ENCODE measurements at places on chromosomes 3 and 15.

DNA sequence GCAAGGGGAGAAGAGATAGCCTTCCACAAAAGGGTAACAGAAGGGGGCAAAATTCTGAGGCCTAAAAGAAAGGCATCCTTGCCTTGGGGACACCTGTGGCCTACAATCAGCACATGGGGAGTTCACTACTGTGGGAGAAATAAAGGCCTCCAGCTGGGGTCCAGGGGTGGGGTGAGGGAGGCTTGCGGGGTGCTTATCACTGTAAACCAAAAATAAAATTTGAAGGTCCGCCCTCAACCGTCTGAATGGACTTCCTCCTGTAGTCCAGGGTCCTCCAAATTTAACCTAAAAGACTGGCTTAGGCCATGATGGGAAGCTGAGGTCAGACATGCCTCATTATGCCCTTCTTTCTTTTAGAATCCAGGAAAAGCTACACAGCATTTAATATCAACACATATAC, 2.1 kb upstream of the POLR2M start:
- DNase-seq = no peak

DNA sequence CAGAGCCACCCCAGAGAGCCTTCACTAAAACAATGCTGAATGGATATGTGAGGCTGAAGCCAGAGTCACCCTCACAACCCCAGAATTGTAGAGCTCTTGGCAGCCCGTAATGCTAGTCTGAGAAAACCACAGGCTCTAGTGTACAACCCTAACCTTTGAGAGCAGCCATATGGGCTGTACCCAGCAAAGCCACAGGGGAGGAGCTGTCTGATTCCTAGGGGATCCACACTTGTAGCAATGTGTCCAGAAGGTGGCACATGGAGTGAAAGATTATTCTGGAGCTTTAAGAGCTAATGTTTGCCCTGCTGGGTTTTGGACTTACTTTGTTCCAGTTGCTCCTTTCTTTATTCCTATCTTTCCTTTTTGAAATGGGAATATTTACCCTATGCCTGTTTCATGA, 626.8 kb downstream of the GRM7 start:
- DNase-seq = no peak

DNA sequence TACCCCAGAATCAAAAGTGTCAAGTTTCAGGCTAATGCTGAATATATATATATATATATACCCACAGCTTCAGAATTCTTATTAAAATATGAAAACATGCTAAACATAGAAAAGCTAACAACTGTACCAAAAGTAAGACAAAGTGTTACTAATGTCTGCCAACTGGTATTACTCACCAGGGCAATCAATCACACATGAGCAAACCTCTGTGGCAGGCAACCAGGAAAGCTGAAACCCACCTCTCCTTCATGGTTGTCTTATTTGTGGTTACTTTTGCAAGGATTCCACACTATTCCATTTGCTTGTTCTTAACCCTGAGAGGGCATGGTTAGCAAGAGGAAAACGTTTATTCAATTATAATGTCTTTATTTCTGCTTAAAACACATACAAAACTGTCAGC, 512.3 kb upstream of the MDFIC2 start:
- no peak for DNase-seq

- no peak for DNase-seq
Observed at GRCh38 chr15:96160269-96160668, 170.2 kb upstream of the NR2F2 start.

DNA sequence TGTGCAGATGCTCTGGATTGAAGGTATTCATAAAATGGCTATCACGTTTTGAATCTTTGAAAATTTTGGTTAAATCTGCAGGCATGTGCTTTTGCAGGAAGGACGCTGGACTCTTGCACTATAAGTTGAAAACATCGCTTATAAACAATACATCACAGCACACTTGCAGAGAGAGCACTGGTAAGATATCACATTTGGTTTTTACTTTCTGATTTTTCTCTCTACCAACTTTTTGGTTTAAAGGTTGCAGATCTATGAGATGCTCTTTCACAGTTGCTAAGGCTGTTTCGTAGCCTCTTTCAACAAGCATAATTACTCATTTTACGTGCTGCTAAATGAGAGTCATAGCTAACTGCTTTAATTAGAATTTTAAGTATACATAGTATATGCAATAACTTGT, 724.4 kb upstream of the ARRDC4 start:
- no peak for DNase-seq

DNA sequence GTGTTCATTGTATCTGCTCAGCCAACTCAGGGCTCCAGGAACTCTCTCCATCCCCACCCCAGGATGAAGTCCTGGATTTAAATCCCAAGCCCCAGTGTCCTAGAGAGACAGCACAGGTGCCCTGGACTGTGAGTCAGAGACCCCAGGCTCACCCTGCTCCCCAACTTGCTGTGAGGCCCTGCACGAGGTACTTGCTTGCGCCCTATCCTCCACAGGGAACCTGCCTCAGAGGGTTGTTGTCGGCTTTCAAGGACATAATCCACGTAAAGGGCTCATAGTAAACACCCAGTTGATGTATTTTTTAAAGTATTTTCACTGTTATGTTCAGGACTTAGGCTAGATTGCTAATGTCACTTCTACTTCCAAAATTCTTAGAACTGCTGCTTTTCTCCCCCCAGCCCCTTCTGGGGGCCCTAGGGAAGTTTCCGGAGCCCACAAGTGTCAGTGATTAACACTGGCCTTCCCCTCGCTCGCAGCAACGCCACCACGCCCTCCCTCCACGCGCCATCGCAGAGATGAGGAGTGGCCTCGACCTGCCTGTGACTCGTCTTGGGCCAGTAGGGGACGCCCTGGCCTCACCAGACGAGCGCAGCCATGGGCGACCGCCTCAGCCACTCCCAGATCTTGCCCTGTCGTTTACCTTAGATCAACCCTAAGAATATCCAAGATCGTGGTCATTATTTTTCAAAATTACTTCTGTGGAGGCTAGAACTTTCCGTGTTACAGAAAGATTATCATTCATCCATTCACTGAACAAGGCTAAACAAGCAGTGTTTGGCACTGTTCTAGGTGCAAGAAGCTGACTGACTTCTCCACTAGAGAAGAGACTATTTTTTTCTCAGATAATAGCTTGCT, 6.0 kb upstream of the SRP14 start:
- peak; percentile 79 for DNase-seq

DNA sequence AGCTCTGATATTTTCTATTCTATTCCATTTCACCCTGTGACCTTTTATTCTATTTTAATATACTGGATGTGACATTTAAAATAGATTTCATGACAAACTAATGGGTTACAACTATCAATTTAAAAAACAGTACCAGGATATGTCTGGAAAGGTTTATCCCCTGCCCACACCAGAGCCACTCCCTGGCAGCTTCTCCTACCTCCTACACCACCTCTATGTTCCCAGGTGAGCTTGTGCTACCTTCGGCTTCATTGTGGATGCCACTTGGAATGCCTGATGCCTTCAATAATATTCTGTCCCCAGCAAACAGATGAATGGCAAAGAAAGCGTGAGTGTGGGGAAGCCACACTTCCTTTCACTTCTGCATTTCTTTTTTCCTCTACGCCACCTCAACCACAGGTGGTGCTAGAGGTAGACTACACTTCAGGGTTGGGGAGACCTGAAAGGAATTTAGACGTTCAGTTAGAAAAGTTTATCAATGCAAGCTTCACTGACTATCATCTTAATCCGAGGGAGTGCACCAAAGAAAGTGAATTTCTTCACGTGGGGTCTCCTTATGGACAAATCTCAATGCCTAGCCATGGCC, 213.0 kb downstream of the SSR3 start:
- DNase-seq = no peak

DNA sequence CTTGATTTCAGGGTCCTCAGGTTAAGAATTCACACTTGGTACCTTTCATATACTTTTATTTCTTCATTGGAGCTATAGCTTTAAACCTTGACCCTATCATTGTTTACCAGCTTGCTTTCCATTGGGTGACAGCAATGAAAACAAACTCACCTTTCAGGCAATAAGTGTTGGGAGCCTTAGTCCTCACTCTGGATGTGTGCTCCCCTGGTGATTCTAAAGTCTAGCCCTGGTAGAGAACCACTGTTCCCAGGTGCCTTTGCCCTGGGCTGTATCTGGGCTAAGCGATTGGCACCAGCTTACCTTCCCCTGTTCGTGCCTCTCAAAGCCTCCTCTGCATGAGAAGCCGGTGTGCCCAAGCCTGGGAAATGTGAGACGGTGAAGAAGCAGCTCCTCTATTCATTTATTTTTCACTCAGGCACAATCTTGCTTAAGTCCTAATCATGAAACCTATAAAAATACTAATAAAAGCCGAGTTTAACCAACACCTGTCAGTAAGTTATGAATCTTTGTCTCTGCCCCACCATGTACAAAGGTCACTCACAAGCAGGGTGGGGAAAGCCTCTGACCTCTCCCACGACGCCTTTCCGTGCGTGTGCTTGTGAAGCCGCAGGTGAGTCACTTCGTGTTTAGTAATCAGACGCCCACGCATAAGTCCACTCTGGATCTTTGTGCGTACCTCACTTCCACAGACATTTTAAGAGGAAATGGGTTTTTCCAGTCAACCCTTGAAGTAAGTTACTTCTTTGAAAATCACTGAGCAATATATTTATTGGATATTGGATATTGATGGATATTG, 12.8 kb upstream of the ARRDC4 start:
- DNase-seq = no peak

DNA sequence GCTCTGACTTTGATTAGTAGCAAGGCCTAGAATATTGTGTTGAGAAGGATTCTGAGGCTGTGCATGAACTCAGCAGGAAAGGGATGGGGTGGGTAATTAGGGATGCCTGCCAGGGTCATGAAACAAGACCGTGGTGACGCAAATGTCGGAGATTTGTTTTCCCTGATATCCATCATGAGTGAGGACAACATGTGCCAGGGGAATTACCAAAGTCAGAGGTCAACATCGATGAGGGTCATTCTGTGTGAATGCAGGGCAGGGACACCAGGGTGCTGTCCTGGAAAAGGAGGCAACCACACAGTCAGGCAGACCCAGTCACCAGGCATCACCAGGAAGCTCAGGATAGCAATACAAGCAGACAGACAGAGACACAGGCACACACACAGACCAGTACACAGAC, 52.2 kb downstream of the SLCO2A1 start:
- no peak for DNase-seq

- DNase-seq = no peak
Observed at GRCh38 chr3:127171721-127172120, 21.2 kb upstream of the PRR23E start.

DNA sequence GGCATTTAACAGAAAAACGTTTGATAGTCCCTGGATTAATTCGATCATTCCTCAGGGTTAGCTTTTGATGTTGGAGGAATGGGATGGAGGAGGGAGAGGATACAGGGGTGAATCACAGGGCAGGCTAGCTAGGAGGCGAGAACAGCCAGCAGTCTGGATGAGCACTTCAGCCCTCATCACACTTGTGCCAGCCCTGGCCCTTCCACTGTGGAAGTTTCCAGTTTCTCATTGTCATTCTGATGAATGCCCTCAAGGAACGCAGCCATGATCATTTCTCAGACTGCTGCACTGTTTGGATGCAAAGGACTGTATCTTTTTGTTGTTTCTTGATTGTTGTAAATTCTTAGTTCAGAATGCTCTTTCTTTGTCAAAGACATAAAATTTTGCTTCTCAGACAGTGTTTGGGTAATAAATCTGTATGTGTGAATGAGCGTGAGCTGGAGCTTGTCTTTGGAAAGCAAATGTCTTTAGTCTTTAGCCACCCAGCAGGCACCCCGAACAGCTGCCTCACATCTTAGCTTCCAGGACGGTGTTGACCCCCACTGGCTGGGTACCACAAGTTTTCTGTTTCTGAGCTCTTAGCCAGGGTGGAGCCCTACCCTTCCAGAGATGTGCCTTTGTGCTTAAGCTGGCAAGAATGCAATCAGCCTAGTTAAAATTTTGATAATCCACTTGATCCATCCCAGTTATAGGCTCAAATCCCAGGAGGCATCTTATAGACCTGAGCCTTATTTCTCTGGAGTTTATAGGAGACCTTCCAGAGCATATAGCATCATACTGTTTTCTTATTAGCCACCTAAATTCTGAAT, 121.1 kb downstream of the PDCD6IP start:
- no peak for DNase-seq

GRCh38 chr15:40104865-40105516, 3.7 kb downstream of the BMF start:
- peak; percentile 82 for DNase-seq

GRCh38 chr15:34591306-34591705, 7.9 kb upstream of the GOLGA8B start:
- no peak for DNase-seq

DNA sequence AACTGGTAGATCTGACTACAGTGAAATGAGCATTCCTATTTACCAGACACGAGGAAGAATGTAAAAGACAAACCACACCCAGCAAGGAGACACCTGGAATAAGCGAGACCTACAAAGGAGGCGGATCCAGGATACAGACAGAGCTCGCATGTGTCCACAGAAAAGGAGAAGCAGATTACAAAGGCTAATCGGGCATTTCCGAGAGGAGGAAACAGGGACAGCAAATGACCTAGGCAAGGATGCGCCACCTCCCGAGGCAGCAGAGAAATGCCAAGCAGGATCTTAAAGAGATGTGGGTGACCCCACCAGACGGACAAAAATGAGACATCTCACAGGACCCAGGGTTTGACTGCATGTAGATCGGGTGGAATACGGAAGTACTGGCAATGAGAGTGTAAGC, 63.2 kb upstream of the IQSEC1 start:
- no peak for DNase-seq

DNA sequence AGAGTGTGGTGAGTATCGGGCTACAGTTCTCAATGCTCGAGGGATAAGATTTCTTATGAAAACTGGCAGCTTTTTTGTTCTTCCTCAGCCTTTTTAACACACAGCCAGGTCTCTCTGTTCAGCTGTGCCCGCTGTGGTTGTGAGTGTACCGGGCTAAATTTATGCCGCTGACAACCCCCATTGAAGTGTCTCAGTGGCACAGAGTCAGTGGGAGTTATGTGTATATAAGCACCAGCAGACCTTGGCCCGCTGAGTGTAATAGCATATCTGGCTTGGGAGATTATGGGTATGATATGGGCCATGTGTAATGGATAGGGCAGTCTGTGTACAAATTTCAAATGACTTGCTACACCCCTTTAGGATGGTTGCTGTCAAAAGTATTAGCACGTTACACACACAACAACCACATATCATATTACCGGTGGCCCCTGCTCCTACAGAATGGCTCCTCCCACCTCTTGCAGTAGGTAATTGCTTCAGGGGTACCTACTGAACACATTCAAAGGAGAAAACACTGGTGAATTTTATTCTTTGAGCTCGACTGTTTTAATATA, 26.9 kb upstream of the NR2F2 start:
- no peak for DNase-seq

- peak; percentile 84 for DNase-seq
Observed at GRCh38 chr3:33113772-33114621, at the start of gene CRTAP. CRTAP (plus strand) TSS chr3:33114014; CDS start chr3:33114078, 64 bp downstream.

GRCh38 chr15:63052077-63052841, 9.7 kb downstream of the TPM1 start:
- no peak for DNase-seq

DNA sequence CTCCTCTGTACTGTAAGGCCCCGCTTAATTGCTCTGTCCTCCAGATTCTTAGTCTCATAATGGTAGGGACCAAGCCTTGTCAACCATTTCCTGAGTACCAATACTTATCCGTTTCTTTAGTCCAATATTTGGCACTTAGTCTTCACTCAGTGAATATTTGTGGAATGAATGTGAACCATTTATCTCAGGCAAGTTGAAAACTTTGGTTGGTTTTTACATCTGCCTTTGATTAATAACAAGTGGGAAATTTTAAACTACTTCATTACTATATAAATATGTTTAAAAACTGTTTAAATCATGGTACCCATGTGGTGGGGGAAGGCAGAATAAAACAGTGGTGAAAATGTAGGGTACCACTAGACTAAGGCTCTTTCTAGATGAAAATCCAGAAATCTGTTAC, 15.2 kb downstream of the CA12 start:
- no peak for DNase-seq

GRCh38 chr3:17307482-17307881, 422.7 kb downstream of the PLCL2 start:
- DNase-seq = no peak

Measured in stimulated activated CD4-positive, alpha-beta T cell treated with anti-CD3 and anti-CD28 coated beads, Interleukin-4, amount 100 ng/mL, for 48 hours (primary cell).